ENCODE measurements at places on chromosomes 3 and 15. TPM values are rescaled to one million over a fixed set of nuclear protein-coding genes. Genes with fewer than 3 reads are reported as not detected.

GRCh38 chr3:2041931-2042330 is 56.7 kb upstream of the CNTN4 start:
- DNase-seq = no peak

DNA sequence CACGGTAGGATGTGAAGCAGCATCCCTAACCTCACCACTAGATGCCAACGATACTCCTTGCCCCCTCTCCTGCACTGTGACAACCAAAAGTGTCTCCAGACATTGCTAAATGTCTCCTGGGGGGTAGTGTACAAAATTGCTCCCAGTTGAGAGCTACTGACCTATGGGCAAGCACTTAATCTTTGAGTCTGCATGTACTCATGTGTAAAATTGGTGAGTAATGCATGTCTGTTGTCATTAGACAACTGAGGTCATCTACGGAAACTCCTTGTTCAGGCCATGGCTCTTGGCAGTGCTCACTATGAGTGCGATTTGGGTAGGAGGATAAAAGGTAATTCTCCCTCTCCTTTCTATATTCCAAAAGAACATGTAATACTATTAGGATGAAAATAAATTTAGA is 29.2 kb downstream of the PDHB start:
- no peak for DNase-seq

GRCh38 chr3:159380891-159381290 is 579.0 kb downstream of the MFSD1 start:
- DNase-seq = no peak

GRCh38 chr3:49567406-49567805 is 13.1 kb downstream of the BSN start:
- no peak for DNase-seq

DNA sequence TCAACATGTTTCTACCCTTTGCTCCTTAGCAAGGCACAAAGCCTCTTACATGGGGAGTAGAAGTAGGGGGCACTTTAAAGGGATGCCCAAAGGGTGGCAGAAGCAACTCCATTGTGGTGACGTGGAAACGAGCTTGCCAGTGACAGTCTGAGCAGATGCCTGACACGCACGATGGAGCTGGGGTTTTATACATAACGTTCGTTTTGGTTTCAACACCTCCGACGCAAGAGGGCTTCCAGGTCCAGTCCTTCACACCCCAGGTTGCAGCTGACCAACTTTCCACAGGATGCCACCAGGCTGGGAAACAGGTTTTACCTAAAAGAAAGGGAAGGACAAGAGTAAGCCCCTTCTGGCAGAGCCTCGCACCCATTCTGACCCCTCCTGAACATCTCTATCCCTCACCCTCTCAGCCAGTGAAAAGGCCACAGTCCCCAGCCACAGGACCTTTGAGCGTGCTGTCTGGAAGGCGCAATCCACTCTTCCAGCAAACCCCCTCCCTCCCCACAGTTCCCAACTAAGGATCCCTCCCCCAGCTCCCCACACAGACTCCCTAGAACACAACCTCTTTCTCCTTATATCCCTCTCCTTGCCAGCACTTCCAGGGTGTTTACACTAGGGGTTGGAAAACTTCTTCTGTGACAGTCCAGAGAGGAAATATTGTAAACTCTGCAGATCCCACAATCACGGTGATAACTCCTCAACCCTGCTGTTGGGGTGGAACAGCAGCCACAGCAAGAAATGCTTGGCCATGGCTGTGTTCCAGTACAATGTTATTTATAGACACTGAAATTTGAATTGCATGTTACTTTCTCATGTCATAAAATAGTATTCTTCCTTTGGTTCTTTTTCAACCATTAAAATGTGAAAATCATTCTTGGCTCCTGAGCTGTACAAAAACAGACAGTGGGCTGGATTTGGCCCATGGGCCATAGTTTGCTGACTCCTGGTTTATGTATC is 36.2 kb downstream of the FAM174B start:
- no peak for DNase-seq

DNA sequence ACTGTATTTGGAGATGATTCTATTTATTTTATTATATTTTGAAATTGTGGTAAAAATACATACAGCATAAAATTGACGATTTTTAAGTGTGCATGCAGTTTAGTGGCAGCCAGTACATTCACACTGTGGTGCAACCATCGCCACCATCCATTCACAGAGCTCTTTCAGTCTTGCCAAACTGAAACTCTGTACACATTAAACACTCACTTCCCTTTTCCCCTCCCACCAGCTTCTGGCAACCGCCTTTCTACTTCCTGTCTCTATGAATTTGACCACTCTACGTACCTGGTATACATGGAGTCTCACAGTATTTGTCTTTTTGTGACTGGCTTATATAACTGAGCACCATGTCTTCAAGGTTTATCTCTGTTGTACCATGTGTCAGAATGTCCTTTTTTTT is 303.3 kb upstream of the ATP10A start:
- no peak for DNase-seq

- no peak for DNase-seq
Measured at GRCh38 chr3:149101641-149102040, 15.3 kb upstream of the HLTF start.

- DNase-seq = no peak
Measured at GRCh38 chr3:45472795-45473194, 84.4 kb downstream of the LARS2 start.

DNA sequence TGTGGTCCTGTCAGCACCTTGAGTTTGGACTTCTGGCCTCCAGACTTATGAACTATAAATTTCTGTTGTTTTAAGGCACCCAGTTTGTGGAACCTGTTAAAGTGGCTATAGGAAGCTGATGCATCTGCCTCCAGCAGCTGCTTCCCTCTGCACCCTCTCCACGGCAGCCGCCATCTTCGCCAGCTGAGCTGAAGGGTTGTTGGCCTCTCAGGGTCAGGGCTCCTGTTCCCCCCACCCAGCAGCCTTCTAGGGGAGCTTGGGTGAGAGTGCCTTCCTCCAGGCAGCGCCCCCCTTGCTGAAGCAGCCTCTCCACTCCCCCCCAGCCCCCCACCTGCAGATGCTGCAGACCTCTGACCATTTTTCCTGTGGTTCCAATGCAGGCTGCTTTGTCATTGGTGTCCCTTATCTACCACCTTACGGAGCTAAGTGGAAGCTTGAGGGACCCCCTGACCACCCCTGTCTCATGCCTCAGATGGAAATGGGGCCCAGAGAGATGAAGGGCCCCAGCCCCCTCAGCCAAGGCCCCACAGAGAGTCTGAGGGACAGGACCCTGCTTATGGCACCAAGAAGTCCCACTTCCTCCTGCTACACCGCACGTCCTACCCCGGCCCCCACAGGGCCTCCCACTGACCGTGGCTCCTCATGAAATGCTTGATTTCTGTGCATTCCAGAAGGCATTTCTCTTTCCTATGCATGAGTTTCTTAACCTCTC is 61.4 kb upstream of the TLE3 start:
- DNase-seq = no peak

DNA sequence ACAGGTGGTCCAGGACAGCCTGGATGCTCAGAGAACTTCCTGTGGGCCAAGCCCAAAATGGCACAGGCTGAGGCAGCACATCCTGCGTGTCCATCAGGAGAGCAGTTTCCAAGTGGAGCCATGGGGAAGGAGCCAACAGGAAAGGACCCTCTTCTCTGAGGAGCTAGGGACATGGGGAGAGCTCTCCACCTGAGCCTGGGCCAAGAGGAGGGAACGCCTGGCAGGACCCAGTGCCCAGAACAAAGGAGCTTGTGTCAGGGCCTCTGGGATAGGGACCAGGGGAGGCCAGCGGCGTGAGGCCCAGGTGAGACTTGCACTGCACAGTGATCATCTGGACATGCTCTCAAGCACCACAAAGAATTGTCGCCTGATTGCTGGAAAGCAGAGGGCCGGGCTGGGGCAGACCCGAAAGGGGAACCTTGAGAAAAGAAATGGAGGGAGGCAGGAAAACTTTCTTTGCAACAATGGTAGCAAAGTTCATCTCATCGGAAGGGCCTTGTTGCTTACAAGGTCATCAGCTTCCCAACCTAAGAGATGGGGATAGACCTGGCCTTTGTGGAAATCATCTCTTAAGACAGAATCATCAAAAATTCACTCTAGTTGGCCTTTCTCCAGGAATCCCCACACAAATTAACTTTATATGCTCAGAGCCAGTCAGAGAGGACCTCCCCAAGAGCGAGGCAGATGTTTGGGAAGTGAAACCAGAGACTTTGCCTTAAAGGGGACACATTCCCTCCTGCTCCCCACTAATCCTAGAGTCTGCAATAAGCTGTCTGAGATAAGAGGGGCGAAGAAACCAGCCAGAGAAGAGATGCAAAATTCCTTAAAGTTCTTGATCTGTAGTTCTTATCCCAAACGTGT is 47.7 kb upstream of the HES1 start:
- no peak for DNase-seq

- DNase-seq = no peak
Measured at GRCh38 chr3:192986379-192986778, 68.7 kb upstream of the MB21D2 start.

DNA sequence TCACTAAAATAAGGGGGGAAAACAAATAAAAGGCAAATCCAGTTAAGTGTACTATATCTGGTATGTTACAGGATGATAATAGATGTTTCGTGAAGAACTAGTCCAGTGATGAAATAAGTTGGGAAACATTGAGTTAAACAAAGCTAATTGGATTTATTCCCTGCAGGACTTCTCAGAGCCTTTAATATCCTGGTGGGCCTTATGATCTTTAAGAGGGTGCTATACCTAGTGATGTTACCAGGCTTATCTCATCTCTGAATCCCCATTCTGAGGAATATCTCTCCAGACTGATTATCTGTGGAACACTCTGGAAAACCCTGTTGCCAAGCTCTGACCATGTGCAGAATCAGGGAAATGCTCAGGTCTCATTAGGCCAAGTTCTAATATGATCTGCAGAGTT is 54.8 kb upstream of the POMGNT2 start:
- no peak for DNase-seq

DNA sequence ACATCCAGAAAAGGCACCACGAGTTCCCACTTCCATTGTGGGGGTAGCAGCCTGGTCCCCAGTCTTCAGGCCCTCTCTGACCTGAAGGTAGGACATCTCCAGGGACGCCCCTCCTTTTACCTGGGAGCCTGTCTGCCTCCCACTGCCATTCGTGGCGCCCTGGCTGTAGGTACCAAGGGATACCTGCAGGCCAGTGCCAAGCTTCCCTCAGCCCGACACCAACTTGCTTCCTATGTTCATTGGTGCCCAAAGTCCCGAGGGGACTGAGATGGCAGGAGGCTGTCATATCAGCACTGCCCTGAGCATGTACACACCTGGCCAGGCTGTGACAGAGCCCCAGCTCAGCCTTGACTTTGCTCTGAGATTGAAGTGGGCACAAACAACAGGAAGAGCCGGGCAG is 137.3 kb upstream of the CNTN3 start:
- no peak for DNase-seq

DNA sequence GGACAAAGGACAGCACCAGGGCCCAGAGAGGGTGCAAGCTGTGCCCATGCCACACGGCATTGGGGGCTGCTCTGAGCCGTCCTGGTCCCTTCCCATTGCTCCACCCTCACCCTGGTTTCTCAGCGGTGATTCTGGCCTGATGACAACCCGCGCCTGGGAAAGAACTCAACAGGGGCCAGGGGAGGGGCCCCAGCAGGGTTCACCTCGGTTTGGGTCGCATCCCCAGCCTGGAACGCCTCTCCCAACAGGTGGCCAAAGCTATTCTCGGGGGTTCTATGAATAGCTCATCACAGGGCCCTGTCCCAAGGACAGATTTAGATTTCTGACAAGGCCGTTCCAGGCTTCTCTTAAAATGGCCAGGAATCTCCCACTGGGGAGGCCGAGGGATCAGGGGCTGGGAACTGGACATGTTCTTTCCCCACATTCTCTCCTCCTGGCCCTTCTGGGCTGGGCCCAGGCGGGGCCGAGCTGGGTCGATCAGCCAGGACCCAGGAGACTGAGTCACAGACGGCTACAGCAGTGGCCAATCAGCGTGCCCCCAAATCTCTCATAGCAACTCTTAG is 17.9 kb downstream of the GRIP2 start:
- DNase-seq = no peak

- no peak for DNase-seq
Measured at GRCh38 chr15:87940768-87941167, 315.8 kb downstream of the NTRK3 start.

DNA sequence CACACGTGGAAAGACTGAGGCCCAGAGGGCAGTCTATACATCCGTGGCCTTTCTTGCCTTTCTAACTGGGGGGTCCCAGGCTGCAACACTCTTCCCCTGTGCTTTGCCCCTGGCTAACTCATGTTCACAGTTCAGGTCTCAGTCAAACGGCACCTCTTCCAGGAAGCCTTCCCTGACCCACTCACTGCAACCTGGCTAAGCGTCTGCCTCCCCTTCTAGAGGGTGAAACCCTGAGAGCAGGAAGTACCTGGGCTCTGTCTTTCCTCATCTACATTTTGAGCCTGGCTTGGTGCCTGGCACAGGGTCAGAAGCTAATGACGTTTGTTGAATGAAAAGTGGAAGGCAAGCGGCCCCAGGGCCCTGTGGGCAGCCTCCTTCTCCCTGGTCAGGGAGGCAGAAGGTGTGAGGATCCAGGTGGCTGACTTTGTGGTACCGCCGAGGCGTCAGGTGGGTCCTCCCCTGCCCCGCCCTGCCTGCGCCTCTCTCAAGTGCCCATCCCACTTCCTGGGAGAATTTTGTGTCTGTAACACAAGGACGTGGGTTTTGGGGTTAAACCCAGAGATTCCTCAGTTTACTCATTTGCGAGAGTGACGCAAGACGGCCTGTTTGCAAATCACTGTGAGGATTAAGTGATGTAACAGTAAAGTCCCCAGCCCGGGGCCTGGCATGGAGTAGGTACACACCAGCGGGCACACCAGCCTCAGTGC is 32.1 kb downstream of the DNASE1L3 start:
- DNase-seq = no peak

KBTBD8 gene
- 2.4 TPM for total RNA-seq

A4GNT gene
- not detected for total RNA-seq

IL20RB gene
- 0.75 TPM for total RNA-seq

Data from esophagus muscularis mucosa (tissue), 4 donors.